ENCODE measurements at places on chromosomes 3 and 15.
A peak's percentile ranks its signal among the peaks of the same experiment; 100 is the strongest.

GRCh38 chr3:27094721-27095120 lies 274.5 kb downstream of the NEK10 start:
- DNase-seq, result no peak

GRCh38 chr3:141878326-141878725 lies 1.9 kb downstream of the ATP1B3 start:
- DNase-seq, result no peak

DNA sequence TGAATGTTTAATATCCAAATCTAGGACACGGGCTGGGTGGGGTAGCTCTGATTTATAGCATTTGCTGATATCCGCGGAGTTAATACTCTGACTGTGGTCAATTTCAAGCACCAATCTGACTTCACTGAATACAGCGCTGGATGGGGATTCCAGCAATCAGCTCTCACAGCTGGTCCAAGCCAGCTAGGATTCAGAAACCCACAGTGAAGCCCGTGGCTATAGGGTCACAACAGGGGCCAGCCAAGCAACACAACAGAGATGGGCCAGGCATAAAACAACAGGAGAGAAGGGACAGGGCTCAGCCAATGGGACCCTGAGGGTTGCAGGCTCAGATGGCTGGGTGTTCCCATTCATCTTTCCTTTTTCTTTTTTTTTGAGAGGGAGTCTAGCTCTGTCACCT lies 5.4 kb upstream of the LMAN1L start:
- DNase-seq, result no peak

DNA sequence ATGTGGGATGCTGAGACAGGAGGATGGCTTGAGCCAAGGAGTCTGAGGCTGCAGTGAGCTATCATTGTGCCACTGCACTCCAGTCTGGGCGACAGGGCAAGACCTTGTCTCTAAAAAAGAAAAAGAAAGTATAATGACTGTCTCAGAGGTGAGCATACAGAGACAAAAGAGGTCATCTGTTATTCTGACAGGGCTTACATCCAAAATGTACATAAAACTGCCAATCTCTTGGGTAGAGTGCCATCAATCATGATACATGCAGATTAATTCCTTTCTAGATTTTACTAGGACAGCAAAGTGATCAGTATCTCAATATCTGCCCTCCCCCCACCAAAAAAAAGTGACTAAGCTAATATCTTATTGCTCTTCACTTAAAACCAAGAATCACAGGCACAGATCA lies 41.0 kb downstream of the RFX7 start:
- no peak for DNase-seq

- DNase-seq, result no peak
Measured at GRCh38 chr3:26768068-26768651, 145.6 kb downstream of the LRRC3B start.

DNA sequence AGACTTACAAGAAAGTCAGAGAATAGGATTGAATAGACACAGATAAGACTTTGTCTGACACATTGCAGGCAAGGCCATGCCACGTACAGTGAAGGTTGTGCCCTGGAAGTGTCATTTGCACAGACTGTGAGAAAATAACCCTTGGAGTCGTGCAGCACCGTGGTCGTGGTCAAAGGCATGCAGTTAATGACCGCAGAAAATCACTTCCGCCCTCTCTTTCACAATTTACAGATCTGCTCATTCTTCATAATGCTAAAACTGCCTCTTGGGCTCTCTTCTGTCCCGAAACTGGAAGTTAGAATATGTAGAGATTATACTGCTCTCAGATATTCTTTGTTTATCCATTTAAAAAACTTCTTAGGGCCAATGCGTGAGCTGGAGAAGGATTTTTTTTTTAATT lies 73.2 kb upstream of the CTXND1 start:
- no peak for DNase-seq

- no peak for DNase-seq
Measured at GRCh38 chr3:53628536-53629401, 134.4 kb downstream of the CACNA1D start.

- DNase-seq, result no peak
Measured at GRCh38 chr15:43930556-43930955, 103.8 kb downstream of the WDR76 start.

DNA sequence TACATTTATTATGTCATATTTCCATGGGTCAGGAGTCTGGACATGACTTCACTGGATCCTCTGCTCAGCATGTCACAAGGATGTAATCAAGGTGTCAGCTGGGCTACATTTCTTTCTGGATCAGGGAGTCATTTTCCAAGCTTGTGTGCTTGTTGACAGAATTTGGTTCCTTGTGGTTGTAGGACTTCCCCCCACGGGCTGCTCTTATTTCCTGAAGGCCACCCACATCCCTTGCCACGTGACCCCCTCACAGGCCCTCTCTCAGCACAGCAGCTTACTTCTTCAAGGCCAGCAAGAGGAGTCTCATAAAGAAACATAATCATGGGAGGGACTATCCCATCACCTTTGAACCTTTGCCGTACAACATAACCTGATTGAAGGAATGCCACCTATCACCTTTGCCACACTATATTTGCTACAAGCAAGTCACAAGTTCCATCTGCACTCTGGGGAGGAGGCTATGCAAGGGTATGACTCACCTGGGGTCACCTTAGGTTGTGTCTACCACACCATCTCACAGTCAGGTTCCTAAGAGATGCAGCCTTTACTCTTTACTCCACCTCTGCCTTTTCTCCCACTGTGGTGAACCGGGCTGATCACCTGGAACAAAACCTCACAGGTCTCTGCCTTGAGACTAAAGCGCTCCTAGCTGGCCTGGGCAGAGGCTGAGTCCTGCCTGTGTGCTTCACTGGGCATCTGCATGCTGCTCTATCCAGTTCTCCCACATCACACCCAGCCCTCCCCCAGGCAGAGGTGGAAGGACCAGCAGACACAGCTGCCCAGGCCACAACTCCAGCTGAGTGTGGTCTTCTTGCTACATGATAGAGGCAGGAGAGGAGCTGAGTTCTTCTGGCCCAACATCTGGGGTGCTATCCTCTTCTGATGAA lies 13.5 kb downstream of the RAB6B start:
- DNase-seq, result no peak

DNA sequence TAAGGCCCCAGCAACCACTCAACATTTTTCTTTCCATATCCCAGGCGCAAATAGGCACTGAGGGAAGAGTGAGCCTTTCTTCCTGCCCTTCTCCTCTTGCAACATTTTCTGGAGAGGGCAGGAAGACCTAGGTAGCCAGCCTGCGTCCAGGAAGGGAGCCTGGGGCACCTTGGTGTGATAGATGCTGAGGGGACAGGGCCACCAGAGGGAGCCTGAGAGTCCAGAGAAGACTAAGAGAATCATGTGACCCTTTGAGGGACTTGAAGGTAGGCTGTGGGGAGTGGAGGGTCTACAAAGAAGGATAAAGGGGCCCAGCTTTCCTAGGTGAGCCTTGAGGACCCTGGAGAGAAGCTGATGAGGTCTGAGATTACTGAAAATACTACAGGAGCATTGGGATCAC lies 346.6 kb downstream of the CNTN6 start:
- peak; percentile 59 for DNase-seq

GRCh38 chr3:187955587-187955952 lies 198.4 kb upstream of the LPP start:
- DNase-seq, result no peak

DNA sequence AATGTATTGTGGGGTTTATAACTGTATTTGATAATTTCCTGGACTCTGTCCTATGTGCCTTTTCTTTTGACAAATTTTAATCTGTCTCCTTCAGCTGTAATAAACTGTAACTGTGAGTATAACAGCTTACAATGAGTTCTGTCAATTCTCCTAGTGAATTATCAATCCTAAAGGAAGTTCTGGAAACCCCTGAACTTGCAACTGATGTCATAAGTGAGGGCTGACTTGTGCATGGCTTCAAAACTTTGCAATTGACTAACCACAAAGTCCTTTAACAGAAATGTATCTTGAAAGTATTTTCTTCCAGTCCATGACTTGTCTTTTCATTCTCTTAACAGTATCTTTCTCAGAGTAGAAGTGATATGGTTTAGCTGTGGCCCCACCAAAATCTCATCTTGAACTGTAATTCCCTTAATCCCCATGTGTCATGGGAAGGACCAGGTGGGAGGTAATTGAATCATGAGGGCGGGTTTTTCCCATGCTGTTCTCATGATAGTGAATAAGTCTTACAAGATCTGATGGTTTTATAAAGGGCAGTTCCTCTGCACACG lies 108.3 kb downstream of the TFDP2 start:
- DNase-seq, result no peak

GRCh38 chr3:126355777-126356372 lies 1.3 kb downstream of the KLF15 start:
- DNase-seq, result peak; percentile 99

- no peak for DNase-seq
Measured at GRCh38 chr3:107858876-107859275, 232.0 kb downstream of the CD47 start.

DNA sequence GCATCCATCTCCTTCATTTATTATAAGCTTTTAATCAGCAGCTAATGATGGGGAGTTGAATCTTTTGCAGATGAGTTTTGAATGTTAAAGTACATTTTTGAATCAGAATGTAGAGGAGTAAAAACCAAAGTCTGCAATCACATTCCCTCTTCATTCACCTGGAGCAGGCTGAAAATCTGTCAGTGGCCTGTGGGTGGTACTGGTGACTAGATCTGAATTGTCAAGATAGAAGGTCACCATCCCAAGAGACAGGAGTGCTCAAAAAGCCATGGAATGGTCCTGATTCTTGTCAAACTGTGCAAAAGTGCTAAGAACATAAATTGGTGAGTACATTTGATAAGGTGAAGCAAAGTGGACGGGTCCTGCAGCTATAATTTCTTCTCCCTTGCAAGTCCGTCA lies 881.3 kb upstream of the NR2F2 start:
- DNase-seq, result no peak

DNA sequence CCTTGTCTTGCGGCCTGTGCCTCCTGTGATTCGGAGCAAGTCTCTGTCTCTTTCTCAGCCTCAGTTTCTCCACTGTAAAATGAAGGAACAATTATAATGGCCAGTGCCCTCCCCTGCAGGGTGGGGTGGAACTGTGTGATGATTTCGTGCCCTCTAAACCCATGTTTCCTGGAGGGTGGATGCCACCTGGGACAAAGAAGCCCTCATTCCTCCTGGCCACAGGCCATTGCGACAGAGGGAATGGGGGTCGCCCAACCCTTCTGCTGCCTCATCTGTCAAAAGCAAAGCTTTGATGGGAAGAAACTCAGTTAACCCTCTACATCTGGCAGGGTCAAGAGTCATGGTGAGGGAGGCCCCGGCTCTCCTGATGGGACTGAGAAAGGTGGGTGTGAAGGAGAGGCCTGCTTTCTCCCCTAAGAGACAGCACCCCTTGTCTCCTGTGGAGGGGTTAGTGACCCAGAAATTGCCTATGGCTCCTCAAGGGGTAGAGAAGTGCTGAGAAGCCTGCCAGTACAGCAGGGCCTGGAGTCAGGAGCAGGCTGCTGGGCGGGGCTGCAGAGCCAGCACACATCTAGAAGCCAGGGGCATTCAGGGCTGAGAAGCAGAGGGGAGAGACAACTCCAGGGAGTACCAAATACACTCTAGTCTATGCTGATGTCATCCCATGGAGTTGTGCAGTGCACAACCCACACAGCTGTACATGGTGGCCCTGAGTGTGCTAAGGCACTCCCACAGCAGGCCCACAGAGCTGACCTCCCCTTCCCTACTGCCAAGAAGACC lies 61.0 kb downstream of the PLXNA1 start:
- no peak for DNase-seq
